ENCODE measurements at places on chromosomes 12 and 14.

DNA sequence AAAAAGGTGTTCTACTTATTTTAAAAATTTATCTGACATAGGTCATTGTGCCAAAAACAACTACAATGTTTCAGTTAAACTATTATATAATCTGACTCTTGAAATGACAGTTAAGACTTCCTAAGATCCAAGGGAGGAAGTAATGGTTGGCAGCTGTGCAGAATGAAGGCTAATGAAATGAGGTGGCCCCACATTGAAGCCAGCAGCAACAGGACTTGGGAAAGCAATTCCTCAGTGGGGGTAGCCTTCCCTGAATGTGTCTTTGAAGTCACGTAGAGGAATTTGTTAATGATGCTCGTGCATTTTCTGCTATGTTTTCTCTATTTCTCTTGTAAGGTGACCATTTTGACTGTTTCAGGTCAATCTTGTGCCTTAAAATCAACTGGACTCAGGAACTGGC is 162.4 kb upstream of the DAAM1 start:
- no peak for DNase-seq

GRCh38 chr12:77980782-77981181 is 150.1 kb downstream of the NAV3 start:
- no peak for DNase-seq

- no peak for DNase-seq
These were observed 78.1 kb downstream of the C14orf132 start for GRCh38 chr14:96117101-96117897.

GRCh38 chr14:44283836-44284235 is 223.2 kb downstream of the FSCB start:
- no peak for DNase-seq

DNA sequence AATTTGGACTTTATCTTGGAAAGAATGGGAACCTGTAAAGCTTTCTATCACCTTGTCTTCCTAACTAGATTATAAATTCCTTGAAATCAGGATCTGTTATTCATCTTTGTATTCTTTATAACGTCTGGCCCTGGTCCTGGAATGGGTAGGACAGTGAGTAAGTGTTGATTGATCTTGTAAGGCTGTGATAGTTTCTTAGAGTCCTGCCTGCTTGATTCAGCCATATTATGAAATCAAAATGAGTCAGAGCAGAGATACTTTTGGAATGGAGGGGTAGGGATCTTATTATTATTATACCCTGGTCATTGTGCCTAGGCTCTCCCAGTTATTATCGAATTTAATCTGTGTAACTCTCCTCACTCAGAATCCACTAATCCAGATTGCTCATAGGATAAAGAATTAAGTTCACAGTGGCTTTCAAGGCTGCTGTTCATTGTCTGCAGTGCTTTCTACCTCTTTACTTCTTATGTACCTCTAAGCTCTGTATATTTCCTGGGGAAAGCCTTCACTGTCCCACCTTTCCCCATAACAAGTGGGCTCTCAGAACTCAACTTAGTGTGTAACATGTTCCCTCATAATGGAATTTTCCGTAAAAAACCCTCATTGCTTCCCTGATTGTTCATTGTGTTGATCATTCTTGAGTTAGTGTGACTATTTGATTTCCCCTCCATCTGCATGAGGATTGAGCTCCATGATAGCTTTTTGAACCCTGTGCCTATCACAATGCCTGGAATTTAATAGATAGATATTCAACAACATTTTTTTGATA is 93.3 kb downstream of the DAAM1 start:
- no peak for DNase-seq

GRCh38 chr12:18990856-18991255 is 138.7 kb upstream of the PLEKHA5 start:
- DNase-seq = no peak

DNA sequence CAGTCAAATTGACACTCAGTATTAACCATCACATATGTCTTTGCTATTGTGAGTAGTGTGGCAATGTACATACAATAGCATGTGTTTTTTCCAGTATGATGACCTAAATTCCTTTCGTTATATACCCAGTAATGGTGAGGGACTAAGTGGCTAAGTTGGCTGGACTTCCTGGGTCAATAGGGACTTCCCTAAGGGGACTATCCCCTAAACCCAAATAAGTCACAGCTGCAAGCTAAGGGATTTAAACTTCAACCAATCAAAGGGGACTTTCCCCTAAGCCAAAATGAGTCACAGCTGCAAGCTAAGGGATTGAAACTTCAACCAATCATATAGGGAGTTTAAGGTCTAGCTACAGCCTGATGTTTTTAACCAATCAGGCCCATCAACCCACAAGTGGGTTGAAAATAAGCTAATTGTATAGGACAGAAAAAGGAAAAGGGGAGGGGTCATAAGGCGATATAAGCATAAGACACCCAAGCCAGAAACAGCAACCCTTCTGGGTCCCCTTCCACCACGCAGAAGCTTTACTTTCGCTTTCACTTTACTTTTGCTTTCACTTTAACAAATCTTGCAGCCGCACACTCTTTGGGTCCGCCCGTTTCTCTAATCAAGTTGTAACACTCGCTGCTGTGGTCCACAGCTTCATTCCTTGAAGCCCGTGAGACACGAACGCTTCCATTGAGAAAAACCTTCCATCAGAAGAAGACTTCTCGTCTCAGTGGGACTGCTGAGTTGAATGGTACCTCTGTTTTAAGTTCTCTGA is 404.4 kb downstream of the FLRT2 start:
- DNase-seq = peak; percentile 7

DNA sequence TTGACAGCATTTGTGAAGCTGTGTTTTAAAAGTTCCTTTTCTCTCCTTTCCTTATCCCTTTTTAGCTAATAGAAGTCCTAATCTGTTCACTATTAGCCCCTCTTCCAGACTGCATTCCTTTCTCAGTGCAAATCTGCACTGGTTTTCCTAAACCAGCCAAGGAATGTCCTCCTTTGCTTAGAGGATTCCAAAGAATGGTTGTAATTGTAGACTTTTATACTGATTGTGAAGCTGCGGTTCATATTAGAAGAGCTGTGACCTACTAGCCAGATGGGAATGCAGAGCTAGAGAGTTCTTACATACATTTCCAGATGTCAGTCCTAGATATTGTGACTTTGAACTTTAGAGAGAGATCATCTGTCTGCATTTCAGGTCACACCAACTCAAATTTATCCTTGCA is 79.8 kb downstream of the MYRFL start:
- DNase-seq = no peak

DNA sequence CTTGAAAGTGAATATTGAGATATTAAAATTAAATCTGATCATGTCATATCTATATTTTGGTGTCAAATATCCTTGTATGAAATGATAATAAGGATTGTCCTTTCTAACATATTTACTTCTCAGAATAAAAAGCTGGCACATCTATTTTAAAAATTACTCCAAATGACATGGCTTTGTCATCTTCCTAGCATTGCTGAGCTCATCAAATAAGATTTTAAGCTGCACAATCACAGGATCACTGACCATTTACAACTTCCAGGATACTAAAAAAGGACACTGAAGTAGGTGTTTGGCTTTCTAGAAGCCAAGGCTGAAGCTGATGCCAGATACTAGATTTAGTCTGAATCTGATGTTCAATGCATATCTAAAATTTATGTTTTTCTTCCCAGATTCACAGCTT is 351.1 kb downstream of the BMP4 start:
- no peak for DNase-seq

GRCh38 chr12:44369998-44370397 is 506.1 kb downstream of the NELL2 start:
- no peak for DNase-seq

GRCh38 chr14:81147140-81147897 is 73.4 kb downstream of the GTF2A1 start:
- no peak for DNase-seq

DNA sequence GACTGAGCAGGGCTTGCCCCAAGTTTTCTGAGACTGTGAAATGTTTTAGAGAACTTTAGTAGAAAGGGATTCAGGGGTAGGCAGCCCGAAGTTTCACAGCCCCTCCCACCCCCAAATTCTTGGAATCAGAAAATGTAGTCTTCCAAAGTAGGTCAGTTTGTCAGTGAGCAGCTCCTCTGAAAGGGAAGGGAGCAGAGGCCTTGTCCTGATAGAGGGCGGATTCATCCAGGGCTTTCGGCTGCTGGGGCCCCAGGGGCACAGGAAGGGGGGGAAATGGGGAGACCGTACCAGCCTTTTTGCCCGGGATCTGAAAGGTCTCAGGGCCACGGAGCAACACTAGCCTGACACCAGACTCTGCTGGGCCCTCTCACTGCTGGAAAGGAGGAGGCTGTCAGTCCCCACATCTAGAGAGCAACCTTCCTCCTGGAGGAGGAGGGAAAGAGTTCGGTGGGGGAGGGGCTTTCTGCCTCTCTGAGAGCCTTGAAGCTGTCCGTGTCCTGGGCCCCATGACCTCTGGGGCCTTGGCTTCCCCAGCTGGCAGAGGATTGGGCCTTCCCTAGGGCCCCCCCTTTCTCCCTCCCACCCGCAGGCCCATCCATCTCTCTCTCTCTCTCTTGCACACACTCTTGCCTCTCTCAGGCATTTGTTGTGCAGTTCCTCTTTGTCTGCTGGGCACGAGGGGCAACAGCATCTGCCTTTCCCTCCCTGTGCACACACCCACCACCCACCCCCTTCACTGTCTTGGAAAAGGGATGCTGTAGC is at the start of gene IKZF4:
IKZF4 (plus strand) TSS at position 621 of the 762 bp plus-strand sequence. CDS start 451 bp downstream, outside the sequence.
- peak; percentile 72 for DNase-seq

GRCh38 chr14:56759633-56760032 is 50.6 kb downstream of the OTX2 start:
- DNase-seq = no peak

- no peak for DNase-seq
These were observed 76.1 kb downstream of the SLC24A4 start for GRCh38 chr14:92398888-92399636.

DNA sequence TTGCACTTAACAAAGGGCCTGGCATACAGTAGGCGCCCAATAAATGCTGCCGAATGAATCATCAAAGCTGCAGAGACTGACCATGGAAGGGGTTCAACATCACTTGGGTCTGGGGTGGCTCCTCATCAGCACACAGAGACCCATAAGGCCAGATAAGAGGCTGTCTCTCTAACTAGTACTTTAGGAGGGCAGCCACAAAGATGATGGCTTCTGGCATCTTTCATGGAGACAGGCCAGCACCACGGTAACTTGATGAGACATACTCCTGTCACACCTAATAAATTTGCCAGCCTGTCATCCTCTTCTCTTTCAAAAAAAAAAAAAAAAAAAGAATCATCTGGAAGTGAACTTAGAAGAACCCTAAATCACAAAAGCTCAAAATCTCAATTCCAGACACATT is 3.4 kb downstream of the PRIMA1 start:
- no peak for DNase-seq

DNA sequence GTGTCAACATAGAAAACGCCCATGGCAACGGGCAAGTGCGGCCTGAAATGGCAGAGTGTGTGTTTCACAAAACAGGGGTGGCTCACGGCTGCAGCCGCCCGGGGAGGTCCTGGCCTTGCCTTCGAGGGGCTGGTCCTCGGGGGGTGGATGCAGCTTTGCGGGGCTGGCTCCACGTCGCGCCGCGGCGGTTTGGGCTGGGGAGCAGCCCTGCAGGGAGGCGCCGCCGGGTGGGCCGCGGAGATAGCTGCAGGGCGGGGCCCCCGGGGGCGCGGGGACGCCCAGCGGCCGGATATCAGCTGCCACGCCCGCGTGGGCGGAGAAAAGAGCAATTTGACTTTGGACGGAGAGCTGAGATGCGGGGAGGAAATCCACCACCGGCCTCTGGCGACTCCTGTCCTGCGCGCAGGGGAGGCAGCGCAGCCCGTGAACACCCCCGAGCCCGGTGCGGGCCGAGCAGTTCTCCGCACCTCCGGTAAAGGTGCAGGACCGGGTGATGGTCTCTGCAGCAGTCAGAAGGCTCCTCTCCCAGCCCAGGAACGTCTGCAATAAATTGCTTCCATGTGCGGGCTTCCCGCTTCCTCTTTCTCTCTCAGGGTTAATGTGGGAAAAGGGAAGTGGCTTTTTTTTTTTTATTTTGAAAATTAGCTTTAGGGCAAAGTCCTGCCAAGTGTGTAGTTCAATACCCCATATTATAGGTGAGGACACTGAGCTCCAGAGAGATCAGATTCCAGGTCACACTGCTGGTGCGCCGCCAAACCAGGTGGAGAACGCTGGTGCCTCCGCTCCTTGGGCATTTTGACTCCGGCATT is 110.5 kb downstream of the ARF6 start:
- peak; percentile 90 for DNase-seq

- DNase-seq = no peak
These were observed 125.7 kb downstream of the HMGA2 start for GRCh38 chr12:65949971-65950370.

GRCh38 chr12:99370421-99371138 is 277.0 kb upstream of the GARIN6 start:
- no peak for DNase-seq

GRCh38 chr12:49331380-49332222 is 5.4 kb downstream of the C1QL4 start:
- DNase-seq = peak; percentile 84

DNA sequence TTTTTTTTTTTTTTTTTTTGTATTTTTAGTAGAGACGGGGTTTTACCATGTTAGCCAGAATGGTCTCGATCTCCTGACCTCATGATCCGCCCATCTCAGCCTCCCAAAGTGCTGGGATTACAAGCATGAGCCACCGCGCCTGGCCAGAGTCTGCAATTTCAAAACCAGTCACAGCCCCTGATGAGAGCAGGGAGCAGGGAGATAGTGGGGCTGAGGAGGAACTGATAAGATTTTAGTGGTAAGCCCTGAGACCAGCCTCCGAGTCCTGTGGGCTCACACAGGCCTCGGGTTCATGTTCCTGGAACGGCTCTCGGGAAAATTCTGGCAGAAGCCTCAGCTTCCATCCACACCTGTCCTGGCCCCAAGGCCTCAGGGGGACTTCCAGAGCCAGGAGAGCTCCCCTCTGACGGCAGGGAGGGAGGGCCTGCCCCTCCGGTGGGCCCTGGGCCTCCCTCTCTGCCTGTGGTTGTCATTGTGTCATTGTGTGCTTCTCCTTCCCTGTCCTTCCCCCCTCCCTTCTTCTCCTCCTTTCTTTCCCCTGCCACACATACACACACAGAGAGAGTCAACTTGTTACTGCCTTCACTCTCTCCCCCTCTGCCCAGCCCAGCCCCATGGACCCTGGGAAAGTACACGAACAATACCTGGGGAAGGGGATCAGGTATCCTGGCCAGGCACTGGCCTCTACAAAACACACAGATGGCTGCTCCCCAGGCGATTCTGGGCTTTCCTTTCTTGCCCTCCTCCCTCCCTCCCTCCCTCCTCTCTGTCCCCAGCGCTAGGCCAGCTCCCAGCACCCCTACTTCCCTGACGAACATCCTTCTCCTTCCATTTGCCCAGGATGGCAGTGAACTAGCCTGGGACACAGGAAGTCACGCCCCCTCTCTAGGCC is 294.1 kb downstream of the DPF3 start:
- no peak for DNase-seq

- no peak for DNase-seq
These were observed 94.3 kb downstream of the RIN3 start for GRCh38 chr14:92607702-92608429.

GRCh38 chr14:95218006-95218405 is 60.7 kb upstream of the DICER1 start:
- DNase-seq = no peak

- no peak for DNase-seq
These were observed 120.3 kb downstream of the TMEM30B start for GRCh38 chr14:61160798-61161197.

GRCh38 chr12:64836856-64837255 is 12.4 kb downstream of the TBC1D30 start:
- no peak for DNase-seq

GRCh38 chr14:68216079-68216478 is 396.5 kb downstream of the RAD51B start:
- DNase-seq = no peak

- no peak for DNase-seq
These were observed 183.4 kb upstream of the NRXN3 start for GRCh38 chr14:77986773-77987172.

Measured in Caco-2 (cell line).